ENCODE measurements at places on chromosomes 6 and 20.

DNA sequence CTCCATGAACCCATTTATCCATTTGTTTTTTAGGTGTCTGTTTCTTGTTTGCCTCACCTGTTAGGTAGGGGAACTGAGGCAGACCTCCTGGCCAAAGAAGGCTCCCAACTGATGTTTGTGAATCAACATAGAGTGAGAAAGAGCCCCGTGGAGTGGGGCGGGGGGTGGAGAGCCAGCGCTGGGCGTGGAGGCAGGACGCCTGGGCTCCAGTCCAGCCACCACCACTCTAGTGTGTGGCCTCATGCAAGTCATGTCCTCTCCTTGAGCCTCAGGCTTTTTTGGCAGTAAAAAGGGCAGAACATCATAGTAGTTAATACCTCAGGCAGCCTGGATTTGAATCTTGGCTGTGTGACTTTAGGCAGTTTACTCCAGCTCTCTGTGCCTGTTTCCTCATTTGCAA lies 42.2 kb upstream of the SCRT2 start:
- DNase-seq = no peak

DNA sequence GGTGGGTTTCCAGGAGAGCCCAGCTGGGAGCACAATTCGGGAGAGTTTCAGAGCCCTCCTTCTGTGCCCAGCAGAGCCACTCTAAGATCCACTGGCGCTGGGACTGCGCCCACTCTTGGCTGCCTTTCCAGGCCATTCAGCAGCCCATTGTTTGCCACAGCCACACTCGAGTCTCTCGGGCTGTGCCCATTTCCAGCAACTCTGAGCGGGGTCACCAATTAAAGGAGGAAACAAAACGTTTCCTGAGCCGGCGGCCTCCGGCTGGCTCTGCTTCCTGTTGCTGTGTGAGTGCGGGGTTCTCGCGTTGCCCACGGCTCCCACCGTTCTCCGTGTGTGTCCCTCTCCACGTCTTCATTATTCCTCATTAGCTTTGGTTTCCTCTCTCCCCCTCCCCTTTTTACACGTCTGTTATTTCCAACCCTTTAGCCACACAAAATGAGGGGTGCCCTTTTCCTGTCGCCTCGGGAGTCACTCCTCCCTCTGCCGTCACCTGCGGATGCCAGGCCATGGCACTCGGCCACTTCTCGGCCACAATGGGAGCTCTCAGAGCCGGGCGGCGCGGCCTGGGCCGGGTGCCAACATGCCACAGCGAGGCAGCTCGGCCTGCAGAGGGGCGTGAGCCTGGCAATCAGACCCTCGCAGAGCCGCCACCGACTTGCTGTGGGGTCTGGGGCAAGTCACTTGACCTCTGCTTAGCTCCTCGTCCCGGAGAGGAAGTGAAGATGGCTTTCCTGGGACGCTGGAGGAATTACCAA lies 94.3 kb upstream of the NKX2-2 start:
- no peak for DNase-seq

DNA sequence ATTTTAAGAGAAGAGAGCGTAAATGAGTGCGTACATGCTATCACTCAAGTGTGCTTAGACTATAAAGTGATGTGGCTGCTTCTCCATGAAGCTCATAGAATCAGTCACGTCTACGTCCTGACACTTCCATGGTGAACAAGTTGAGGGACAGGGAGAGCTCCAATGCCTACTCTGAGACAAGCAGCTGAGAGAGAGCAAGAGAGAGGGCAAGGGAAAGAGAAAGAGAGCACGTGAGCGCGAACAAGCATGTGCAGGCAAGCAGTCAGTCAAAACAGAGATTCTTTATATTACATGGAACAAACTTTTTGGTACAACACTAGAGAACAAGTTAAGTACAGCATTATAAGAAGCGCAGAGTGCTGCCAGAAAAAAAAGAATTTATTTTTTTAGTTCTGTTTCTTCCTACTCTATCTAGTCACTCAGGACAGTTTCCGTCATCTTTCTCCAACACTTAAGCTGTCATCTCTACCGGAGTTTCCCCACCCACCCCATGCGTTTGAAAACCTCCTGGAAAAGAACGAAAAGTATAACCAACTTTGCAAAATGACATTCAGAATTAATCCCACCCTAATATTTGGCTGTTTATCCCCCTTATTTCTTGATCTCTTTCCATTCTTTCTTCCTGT lies 61.8 kb downstream of the EPB41L2 start:
- no peak for DNase-seq

GRCh38 chr20:48049641-48050040 lies 264.4 kb upstream of the SULF2 start:
- no peak for DNase-seq
